ENCODE measurements at places on chromosomes 5 and 9. TPM values are rescaled to one million over a fixed set of nuclear protein-coding genes. Genes with fewer than 3 reads are reported as not detected.

DNA sequence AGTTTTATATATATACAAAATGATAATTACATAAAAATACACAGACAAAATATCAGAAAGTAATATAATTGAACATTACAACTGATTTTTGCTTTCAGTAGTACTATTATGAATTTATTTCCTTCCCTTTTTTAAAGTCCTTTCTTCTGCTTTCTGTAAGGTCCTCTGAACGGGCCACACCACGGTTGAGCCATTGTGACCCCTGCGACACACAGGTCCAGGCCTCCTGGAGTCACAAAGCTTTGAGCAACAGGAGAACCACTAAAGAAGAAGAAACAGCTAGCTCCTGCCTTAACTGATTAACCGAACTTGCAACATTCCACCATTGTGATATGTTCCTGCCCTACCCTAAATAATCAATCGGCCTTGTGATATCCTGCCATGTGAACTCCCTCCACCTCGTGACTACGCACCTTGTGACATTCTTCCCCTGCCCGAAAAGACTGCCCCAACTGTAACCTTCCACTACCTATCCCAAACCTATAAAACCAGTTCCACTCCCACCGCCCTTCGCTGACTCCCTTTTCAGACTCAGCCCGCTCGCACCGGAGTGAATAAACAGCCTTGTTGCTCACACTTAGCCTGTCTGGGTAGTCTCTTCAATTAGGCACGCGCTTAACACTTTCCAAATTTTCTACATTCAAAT is 375.0 kb upstream of the RFX3 start:
- no peak for DNase-seq

The FBXO10 gene
- total RNA-seq = 2.7 TPM

The CAPSL gene
- total RNA-seq = not detected

DNA sequence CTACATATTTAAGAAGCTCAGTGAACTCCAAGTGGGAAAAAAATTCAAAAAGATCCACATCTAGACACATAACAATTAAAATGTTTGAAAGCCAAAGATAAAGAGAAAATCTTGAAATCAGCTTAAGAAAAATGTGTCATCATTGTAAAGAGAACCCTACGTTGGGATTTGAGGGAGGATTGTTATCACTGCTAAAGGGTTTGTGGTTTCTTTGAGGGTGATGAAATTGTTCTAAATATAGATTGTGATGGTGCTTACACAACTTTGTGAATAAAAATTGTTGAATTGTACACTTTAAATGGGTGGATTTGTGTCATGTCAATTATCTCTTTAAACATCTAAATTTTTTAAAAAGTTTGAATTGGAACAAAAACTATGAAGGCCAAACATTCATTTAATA is 92.2 kb upstream of the ADAMTS19 start:
- no peak for DNase-seq

- DNase-seq = no peak
Measured at GRCh38 chr9:18921366-18922075, 111.5 kb downstream of the SAXO1 start.

DNA sequence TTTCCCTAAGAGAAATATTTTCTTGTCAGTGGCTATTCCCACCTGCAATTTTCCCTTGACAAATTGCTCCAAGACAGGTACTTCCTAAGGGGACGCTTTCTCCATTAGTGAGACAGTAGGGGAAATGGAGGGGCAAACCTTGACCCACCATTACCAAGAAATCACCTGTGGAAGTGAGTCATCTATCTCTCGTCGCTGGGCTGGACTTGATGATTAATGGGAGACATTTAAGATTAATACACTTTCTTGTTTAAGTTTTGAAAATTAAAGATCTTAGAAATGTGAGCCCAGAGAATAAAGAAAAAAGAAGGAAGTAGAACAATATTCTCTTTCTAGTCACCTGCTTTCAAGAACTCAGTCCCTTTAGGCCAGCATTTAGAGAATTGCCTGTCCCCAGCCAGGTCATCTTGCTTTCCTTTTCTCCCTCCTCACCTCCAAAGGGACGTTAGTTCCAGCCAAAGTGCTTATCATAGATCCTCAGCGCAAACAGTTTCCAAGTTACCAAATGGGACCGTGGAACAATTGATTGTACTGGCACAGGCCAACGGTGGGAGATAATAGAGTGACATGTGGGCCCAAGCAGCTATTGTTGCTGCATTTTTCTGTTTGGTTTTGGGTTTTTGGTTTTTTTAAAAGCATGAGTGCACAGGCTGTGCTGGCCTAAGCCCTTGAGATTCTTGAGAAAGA is 284.4 kb downstream of the ENC1 start:
- DNase-seq = no peak

- DNase-seq = no peak
Measured at GRCh38 chr5:148585988-148586387, 68.3 kb downstream of the HTR4 start.

The STC2 gene
- total RNA-seq = 96.3 TPM

- DNase-seq = no peak
Measured at GRCh38 chr5:171868236-171868635, 82.6 kb downstream of the SMIM23 start.

DNA sequence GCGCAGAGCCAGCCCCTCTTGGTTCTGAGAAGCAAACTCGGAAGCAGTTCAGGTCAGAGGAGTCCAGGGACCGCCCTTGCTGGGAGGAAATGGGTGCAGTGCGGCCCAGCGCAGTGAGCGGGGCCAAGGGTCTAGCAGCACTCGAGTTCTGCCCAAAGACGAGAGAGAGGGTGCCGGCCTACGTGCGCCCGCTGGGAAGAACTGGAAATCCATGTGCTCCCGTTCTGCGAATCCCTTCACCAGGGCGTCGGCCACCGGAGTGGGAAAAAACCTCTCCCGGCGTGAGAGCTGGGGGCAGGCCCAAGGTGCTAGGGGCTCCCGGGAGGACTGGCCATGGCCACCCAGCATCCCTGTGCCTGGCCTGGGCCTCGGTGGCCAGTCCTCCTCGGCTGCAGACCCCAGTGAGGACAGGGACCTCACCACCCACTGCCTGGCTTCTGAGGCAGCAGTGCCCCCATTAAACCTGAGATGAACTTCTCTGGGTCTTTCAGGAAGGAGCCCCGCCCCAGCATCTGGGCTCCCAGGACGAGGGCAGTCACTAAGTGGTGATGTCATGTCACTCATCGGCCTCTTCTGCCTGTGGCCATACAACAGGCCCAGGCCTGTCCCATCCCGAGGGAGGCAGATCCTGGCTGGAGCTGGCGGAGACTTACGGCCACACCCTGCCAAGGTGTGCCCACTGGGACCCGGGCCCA is 10.6 kb downstream of the TMEM250 start:
- no peak for DNase-seq

GRCh38 chr5:102223542-102224477 is 72.3 kb downstream of the SLCO4C1 start:
- DNase-seq = peak; percentile 57

DNA sequence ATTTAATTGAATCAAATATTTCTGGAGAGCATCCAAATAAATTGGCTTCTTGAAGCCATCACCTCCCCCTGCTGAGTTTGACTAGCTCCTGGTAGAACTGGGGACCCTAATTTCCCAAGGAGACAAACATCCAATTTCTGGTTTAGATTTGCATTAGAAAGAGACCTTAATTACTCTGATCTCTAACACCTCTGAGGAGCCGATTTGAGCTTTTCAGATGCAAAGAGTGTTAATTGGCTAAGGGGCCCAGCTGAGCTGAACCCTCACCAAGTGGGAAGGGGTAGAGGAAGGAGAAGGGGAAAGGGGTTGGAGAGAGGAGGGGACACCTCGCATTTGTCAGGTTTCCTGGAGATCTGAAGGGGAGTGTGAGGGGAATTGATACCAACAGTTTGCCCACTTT is 145.4 kb upstream of the SHB start:
- DNase-seq = no peak

The PCDHA4 gene
- total RNA-seq = not detected

- no peak for DNase-seq
Measured at GRCh38 chr5:160747559-160747958, 104.5 kb downstream of the ATP10B start.

GRCh38 chr5:175447571-175447970 is 3.6 kb upstream of the DRD1 start:
- DNase-seq = no peak

Data from NCI-H460 (cell line).